ENCODE measurements at places on chromosomes 3 and 15.

- DNase-seq, result no peak
Measured at GRCh38 chr3:151236316-151236715, 33.3 kb upstream of the GPR171 start.

DNA sequence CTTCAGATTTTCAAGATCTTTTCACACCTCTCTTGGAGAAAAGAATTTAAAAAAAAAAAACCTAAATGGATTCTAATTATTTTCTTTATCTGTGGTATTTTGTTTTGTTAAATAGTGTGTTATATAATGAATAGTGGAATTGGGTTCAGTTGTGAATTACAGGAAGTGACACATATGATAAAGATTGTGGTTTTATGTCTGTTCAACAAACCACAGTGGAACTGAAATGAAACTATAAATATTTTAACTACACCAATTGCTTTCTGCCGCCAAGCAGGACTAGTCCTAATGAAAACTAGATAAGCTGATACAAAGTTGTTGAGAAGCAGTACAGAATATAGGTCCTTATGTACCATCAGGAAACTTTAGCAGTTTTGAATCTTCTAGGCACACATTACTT, 121.6 kb downstream of the UBE2E2 start:
- peak; percentile 36 for DNase-seq

DNA sequence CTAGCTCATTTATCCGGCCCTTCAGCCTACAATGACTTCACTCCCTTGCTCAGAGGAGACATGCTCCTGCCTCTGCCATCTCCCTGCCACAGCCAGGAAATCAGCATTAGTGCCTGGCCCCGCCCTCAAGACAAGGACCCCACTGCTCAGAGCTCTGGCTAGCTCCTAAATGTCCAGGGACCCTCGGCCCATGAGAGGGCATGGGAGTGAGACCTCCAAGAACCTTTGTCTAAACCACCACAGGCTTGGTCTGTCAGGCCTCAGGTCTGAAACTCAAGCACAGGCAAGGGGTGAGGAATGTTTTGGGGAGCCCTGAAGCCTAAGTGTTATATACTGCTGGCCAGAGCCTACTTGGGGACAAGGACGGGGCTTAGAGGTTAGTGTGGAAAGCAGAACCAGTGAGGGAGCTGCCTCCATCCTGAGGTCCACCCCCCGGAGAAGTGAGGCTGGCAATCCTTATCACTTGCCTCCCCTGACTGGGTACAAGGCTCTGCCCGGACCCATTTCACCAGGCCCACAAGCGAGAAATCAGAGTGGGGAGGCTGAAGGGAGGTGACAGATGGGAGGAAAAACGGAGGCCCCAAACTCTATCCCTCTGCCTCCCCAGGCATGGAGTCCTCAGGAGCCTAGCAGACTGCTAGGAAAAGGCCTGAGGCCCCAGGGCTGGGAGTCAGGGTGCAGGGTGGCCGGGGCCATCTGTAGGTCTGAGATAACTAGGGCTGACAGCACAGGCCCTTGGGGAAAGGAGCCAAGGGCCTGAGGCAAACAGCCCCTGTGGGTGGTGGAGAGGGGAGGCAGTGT, 18.8 kb downstream of the SHF start:
- DNase-seq, result no peak

- peak; percentile 84 for DNase-seq
Measured at GRCh38 chr15:90106522-90107117, 4.4 kb upstream of the IDH2 start.

DNA sequence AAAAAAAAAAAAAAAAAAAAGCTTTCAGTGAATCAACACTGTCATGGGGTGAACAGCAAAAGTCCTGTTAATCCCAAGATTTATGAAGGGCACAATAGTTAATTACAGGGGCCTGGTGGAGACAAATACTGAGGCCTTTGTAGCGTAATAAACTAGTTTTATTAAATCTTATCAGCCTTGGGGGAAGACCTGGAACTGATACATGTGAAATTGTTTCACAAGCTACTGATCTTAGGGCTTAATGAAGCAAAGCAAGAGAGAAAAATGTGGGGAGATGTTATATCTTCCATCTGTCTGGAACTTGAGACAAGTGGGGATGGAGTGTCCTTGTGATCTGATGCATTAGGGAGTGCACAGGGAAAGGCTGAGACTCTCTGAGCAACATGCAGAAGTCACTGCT, 47.9 kb upstream of the OSBPL11 start:
- no peak for DNase-seq

- DNase-seq, result no peak
Measured at GRCh38 chr3:140699516-140700231, 21.8 kb downstream of the TRIM42 start.

DNA sequence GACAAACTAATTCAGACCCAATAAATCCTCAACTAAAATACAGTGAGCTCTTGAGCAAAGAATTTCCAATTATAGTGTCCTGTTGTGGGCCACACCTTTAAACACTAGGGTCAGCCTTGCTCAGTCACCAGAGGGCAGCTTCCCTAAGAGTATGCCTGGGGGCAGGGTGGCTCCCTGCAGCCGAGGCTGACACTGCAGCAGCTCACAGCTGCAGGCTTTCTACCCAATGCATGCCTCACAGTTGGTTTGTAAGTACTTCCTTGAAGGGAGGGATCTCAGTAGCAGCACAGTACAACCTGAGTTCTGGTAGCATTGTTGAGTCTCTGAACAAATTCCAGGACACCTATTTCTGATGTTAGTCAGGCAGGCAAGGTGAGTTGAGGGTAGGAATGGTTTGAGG, 335.6 kb downstream of the TUSC7 start:
- peak; percentile 6 for DNase-seq

DNA sequence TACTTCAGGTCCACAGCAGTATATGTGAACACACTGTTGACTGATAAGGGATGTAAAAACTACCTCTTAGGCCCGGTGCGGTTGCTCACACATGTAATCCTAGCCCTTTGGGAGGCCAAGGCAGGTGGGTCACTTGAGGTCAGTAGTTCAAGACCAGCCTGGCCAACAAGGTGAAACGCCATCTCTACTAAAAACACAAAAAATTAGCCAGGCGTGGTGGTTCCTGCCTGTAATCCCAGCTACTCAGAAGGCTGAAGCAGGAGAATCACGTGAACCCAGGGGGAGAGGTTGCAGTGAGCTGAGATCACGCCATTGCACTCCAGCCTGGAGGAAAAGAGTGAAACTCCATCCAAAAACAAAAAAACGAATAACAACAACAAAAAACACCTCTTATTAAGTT, 194.6 kb upstream of the KCNMB2 start:
- no peak for DNase-seq

DNA sequence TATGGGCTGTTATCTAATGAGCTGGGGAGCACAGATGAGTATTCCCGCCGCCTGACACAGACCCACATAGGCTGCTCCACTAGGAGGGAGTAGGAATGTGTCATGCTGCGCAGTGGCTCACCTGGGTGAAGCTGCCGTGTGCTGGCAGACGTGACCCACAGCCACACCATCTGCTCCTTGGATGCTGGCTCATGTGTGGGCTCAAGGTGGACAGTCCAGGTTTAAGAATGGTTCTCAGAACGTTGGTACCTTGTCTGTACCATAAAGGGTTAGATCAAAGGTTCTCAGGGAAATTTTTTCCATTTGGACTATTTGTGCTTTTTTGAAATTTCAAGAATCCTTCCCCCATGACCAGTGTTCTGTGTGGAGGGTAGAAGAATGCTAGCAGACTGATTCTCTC, 338.9 kb upstream of the TRIM42 start:
- no peak for DNase-seq

- no peak for DNase-seq
Measured at GRCh38 chr15:55015093-55015445, 181.7 kb downstream of the RSL24D1 start.

DNA sequence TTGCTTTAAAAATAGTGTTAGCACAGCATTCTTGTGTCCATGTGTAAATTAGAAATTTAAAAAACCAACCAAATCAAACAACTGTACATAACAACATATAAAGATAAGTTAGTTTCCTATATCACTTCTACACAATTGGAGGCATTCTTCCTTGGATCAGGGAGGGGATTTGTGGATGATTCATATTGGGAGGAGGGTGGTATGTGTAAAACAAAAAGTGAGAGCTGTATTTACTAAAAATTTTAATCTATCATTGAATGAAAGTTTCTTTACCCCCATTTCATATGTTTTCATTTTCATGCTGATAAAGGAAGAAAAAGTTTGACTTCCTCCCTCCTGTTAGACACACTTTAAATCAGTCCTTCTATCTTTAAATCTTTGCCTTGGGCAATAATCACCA, 325.0 kb downstream of the SATB1 start:
- no peak for DNase-seq

DNA sequence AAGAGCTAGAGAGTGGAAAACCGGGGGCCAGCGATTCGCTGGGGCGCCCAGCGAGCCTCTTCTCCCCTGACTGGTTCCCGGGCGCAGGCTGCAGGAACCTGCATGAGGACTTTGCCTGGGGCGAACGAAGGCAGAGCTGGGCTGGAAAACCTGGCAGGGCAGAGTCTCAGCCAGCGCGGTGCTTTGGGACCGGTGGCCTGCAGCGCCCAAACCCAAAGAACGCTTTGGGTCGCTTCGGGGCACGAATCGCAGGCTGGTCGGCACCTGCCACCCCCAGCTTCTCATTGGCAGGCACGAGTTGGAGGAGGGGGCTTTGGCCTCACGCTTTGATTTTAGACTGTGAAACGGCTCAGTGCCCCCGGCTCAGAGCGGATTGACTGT, 3.0 kb downstream of the ONECUT1 start:
- DNase-seq, result no peak

GRCh38 chr3:191628571-191628970, 167.6 kb downstream of the PYDC2 start:
- no peak for DNase-seq

DNA sequence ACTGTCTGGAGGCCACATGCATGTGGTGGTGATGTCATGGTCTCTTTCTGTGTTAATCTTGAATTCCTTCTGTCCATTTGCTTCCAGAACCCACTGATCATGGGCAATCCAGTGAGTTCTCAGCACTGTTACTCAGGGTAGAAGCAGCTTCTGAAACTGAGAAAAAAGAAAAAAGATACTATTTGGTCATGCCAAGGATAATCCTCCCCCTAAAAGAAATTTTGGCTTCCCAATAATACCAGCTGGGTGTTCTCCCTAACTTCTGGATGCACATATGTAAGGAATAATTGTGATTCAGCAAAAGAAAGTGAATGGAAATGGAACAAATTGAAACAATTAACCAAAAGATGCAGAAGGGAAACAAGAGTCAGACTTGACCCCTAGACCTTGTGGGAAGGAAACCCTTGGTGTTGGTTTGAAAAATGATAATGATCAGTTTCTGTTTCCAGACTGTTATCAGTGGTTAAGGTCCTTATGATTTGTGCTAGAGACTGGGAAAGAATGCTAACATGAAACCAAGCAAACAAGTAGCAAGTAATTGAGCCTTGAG, 92.3 kb downstream of the RBMS3 start:
- no peak for DNase-seq

DNA sequence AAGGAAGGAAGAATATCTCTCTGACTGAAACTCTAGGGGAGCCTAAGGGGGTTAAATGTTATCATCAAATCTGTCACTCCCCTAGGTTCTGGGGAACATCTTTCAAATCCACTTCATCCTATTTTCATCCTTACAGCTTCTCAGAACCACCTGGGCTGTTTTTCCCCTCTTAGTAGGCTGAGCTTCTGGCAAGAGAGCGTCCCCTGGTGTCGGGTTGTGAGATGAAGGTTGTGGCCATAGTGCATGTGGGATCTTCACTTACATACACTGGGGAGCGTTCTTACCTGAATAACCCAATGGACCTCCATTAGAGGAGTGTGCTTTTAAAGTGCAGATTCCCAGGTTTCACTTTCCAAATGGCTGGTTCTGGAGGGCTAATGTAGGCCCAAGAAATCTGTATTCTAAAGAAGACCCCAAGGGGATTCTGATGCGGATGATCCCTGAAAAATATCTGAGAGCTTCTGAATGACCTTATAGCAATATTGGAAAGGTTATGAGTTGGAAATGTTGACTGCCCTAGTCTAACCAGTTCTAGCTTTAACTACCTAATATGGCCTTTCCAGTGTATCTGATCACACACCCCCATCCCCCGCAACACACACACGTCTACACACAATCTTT, 663.7 kb downstream of the AGBL1 start:
- peak; percentile 30 for DNase-seq

DNA sequence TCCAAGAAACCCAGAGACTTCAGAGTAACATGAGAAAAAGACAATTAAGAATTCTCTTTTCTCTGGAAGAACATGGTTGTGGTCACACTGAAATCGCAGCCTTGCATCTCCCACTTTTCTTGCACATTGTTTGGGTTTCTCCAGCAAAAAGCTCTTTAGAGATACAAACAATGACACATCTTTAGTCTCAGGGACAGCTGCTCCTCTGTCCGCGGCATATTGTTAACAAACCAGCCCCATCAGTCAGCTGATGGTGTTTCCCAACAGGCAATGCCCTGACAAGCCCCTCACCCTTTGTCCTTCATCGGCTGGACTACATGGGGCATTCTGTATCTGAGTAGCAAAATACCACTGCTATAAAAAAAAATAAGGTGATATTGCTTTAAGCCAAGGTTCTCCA, 53.4 kb downstream of the UMPS start:
- no peak for DNase-seq

DNA sequence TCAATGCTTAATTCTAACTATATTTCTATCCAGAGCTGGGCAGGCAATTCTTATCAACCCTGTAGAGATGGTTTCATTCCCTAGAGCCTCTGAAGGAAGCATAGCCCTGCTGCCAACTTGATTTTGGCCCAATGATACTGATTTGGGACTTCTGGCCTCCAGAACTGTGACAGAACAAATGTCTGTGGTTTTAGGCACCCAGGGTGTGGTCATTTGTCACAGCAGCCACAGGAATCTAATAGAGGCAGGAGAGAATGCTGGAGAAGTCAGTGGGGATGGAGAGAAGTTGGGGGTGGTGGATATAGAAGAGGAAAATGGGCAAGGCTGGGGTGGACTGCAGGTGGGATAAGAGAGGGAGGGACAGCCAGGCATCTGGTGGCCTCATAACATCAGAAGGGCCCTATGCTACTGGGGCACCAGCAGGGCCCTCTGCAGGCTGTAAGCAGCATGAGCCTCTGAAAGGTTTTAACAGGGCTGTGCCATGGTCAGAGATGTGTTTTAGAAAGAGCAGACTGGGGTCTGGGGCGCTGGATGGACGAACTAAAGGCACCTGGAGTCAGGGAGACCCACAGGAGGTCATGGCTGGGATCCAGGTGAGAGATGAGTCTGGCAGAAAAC, 19.8 kb downstream of the MRPS11 start:
- peak; percentile 38 for DNase-seq

- DNase-seq, result peak; percentile 97
Measured at GRCh38 chr3:8629151-8630021, 15.2 kb downstream of the SSUH2 start.

- no peak for DNase-seq
Measured at GRCh38 chr3:63875510-63875909, 11.8 kb downstream of the ATXN7 start.

GRCh38 chr15:100201376-100202280, 140.1 kb downstream of the ADAMTS17 start:
- DNase-seq, result peak; percentile 62
